ENCODE measurements at places on chromosomes 3 and 15.

DNA sequence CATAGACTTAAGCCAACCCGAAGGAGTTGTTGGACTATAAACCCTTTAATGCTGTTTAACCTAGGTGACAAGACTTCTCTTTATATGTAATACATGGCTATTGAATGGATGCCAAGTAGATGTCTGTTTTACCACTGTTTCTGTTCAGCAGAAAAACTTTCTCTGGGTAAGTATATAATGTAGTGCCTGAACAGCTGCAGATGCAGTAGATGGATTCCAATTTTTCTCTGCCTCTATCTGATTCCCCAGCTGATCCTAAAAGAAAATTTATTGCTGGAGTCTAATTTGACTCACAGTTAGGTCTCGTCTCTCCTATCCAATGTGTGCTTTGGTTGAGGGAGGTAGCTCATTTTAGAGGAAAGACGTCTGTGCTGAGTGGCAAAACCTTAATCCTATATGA lies 256.5 kb upstream of the CBLB start:
- H3K27ac ChIP-seq: no peak overlapping the region
- H3K4me3 ChIP-seq: no peak overlapping the region
- no peaks in the 10 kb centered on the region for H3K4me1 ChIP-seq

- H3K36me3 ChIP-seq: no peaks in the 10 kb centered on the region
- DNase-seq: no peak
- no peak overlapping the region for H3K4me3 ChIP-seq
- H3K27me3 ChIP-seq: no peaks in the 10 kb centered on the region
Observed at GRCh38 chr15:76449455-76449854, 112.9 kb downstream of the ISL2 start.

DNA sequence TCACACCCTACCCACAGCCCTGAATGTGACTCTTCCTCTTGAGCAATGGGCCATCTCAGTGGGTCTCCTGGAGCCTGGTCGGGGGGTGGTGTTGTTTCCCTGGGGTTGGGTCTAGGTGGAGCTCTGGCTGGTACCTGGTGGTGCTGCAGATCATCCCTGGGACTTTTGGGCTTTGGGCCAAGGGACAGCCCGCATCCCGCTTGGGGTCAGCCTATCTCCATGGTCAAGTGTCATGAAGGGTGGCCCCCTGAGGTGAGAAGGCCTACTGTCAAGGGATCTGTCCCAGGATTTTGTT lies 202.0 kb downstream of the UBE3A start:
- H3K4me3 ChIP-seq: no peak overlapping the region
- H3K4me1 ChIP-seq: no peaks in the 10 kb centered on the region
- no peak overlapping the region for H3K27ac ChIP-seq
- no peaks in the 10 kb centered on the region for H3K27me3 ChIP-seq
- no peak for DNase-seq

GRCh38 chr3:2247831-2248230 lies 149.2 kb downstream of the CNTN4 start:
- H3K4me1 ChIP-seq: no peaks in the 10 kb centered on the region
- no peak overlapping the region for H3K27ac ChIP-seq
- H3K27me3 ChIP-seq: no peaks in the 10 kb centered on the region
- H3K4me3 ChIP-seq: no peak overlapping the region

GRCh38 chr15:35992791-35993190 lies 446.8 kb upstream of the DPH6 start:
- no peaks in the 10 kb centered on the region for H3K36me3 ChIP-seq
- no peaks in the 10 kb centered on the region for H3K27me3 ChIP-seq
- H3K4me3 ChIP-seq: no peak overlapping the region
- H3K27ac ChIP-seq: no peak overlapping the region
- DNase-seq: no peak

GRCh38 chr3:187794731-187795130 lies 49.5 kb upstream of the BCL6 start:
- DNase-seq: no peak
- H3K4me1 ChIP-seq: no peaks in the 10 kb centered on the region
- no peak overlapping the region for H3K4me3 ChIP-seq
- H3K36me3 ChIP-seq: no peaks in the 10 kb centered on the region

GRCh38 chr15:42046597-42046996 lies 25.8 kb upstream of the PLA2G4E start:
- no peak for DNase-seq
- H3K36me3 ChIP-seq: no peaks in the 10 kb centered on the region

DNA sequence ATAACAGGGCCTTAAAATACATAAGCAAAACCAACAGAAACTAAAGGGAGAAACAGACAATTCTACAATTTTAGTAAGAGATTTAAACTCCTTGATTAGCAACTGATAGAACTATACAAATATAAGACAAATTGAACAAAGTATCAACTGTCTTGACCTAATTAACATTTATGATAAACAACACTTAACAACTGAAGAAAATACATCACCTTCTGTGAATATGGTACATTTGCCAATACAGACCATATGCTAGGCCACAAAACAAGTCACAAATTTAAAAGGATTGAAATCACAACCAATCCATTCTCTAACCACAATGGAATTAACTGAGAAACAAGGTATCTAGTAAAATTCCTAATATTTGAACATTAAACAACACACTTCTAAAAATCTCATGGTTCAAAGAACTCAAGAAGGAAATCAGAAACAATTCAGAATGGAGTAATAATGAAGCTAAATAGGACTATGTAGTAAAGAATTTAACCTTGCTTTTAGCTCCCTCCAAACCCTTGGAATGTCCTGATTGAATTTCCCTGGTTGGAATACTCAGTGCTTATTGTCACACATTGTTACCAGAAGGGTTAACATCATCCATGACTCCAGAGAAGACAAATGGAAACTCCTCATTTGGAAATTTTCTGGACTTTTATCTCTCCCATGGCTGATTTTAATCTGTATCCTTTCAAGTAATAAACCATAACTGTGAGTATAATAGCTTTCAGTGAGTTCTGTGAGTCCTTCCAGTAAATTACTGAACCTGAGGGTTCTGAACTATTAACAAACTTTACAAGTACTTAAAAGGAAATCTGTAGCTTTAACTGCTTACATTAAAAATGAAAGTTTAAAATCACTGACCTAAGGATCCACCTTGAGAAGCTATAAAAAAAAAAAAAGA lies 88.8 kb downstream of the DLG1 start:
- peaks cover 13% of the 10 kb centered on the region for H3K4me1 ChIP-seq
- H3K4me3 ChIP-seq: no peak overlapping the region
- H3K36me3 ChIP-seq: no peaks in the 10 kb centered on the region
- no peak overlapping the region for H3K27ac ChIP-seq
- DNase-seq: peak; percentile 24
- H3K27me3 ChIP-seq: no peaks in the 10 kb centered on the region

DNA sequence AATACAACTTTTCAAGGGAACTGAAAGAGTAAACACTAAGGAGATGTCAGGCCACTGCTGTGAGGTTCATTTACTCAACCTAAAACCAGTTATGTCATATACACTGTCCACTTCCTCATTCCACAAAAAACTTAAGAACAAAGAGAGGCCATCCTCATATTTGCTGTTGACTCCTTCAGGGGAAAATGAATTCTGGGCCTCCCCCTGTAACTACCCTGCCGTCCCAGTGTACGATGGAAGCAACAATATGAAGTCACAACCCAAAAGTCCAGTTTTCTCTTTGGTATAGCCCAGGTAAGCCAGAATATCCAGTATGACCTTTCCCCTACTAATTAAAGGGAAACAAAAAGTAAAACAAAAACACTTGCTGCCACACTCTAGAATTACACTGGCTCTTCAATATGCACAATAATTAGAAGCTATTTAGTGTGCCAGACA lies 16.2 kb downstream of the CEP152 start:
- peaks cover 3% of the 10 kb centered on the region for H3K4me1 ChIP-seq
- peaks cover 5% of the 10 kb centered on the region for H3K36me3 ChIP-seq
- H3K27me3 ChIP-seq: no peaks in the 10 kb centered on the region

DNA sequence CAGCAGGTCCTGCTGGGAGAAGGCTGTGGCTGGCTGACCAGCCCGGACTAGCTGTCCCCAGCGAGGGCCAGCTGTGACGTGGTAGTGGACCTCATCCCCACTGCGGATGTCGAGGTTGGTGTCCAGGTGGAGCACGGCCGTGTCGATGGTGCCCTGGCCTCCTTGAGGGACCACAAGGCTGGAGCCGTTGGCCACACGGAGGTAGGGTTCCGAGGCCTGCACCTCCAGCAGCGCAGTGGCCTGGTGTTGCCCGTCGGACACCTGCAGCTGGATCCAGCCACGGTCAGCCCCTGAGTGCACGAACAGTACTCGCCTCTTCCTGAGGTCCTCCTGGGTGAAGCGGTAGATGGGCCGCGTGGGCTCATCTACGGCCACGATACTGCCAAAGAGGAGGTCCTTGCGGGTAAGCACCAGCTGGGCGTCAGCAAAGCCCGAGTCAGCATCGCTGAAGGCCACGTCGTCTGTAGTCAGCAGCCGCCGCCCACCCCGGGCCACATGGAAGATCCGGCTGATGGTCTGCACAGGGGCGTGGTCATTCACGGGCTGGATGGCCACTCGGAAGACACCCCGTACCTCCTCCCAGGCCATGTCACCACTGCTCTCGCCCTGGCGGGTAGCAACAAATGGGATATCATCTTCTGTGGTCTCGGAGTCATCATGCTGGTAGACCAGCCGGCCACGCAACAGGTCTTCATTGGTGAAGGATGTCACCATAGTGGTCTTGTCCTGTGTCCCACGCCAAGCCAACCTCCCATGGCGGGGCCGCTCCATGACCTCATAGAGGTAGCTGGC lies 25.0 kb downstream of the CSPG4 start:
- H3K27me3 ChIP-seq: peaks cover 40% of the 10 kb centered on the region
- no peak overlapping the region for H3K4me3 ChIP-seq
- H3K36me3 ChIP-seq: no peaks in the 10 kb centered on the region
- no peak overlapping the region for H3K27ac ChIP-seq

DNA sequence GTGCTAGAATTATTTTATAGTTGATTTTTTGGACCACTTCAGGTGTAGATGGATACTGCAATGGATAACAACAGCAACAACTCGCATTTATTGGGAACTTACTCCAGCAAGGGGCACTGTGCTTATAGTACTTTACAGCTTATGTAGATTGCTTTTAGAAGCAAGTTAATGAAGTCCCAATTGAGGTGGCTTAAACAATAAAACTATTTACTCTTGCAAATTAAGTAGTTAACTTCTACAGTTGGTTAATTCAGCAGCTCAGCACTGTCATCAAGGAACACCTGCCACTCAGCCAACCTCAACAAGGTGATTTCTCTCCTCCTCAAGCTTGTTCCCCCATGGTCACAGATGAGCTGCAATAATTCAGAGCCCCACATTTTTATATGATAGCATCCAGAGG lies 124.1 kb downstream of the RASA2 start:
- peaks cover 8% of the 10 kb centered on the region for H3K36me3 ChIP-seq
- no peaks in the 10 kb centered on the region for H3K27me3 ChIP-seq
- H3K4me3 ChIP-seq: no peak overlapping the region
- DNase-seq: no peak
- no peak overlapping the region for H3K27ac ChIP-seq

DNA sequence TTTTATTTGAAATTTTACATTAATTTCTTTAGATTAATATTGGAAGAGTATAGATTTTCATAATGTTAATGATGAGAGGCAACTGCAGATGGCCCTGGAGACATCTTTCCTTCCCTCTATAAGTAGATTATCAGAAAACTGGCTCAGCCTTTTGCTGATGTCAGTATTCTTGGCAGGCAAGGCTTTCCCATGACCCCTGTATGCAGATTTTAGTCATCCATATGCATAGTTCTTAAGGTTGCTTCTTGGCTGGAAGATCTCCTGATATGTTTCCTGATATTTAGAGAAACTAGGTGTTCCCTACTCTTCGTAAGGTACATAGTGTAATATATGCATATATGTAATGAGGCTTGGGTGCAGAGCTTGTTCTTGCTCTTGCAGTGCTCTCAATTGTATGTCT lies 911.4 kb downstream of the EPHA3 start:
- H3K4me3 ChIP-seq: no peak overlapping the region
- no peak for DNase-seq
- no peaks in the 10 kb centered on the region for H3K36me3 ChIP-seq
- H3K27ac ChIP-seq: no peak overlapping the region
- H3K27me3 ChIP-seq: no peaks in the 10 kb centered on the region
- H3K4me1 ChIP-seq: no peaks in the 10 kb centered on the region

DNA sequence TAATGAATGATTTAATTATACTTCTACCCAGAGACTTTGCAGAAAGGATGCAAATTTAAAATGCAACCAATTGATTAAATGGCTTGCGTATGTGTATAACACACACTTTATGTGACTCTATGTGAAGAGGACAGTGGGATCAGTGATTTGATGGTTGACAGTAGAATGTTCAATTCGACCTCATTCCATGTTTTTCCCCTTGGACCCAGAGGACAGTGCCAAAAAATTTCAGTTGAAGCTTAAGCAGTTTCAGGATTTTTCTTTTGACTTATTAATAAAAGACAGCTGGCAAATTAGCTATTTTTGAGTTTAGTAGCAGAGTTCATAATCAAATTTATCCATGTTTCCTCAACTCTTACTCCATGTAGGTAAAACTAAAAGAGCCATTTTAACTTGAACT lies 742.4 kb upstream of the NR2F2 start:
- no peaks in the 10 kb centered on the region for H3K36me3 ChIP-seq
- H3K4me3 ChIP-seq: no peak overlapping the region
- H3K27ac ChIP-seq: no peak overlapping the region
- DNase-seq: no peak
- H3K4me1 ChIP-seq: peaks cover 14% of the 10 kb centered on the region
